ENCODE measurements at places on chromosomes 5 and 9.

GRCh38 chr9:125434986-125435775 lies 173.6 kb downstream of the GAPVD1 start:
- DNase-seq, result no peak

- DNase-seq, result no peak
These were observed 74.7 kb downstream of the KIF24 start for GRCh38 chr9:34254141-34254913.

DNA sequence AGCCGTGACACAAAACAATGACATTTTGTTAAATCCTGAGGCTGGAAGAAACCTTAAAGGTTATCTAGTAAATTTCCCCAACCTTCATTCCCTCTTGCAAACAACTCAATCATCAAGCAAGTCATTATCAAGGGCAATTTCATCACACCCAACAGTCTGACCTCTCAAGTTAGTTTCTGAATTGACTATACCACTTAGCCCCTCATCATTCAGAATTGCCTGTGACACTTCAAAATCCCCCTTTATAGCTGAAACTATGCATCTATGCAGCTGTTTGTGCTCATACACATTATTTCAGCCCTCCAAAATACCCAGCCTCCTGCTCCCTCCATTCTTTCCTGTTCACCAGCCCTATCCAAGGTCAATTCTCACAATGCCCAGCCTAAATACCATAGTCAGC lies 24.6 kb downstream of the LPAR1 start:
- DNase-seq, result no peak

- DNase-seq, result no peak
These were observed 376.9 kb downstream of the NTRK2 start for GRCh38 chr9:85046475-85046874.

- DNase-seq, result no peak
These were observed 43.5 kb upstream of the SLC25A51 start for GRCh38 chr9:37947471-37947870.

All from DMS 273 treated with DMSO at 0.1 percent for 48 hours (cell line).